MM.1S (cell line): ENCODE measurements at places on chromosomes 4 and X.

- DNase-seq, result no peak
Observed at GRCh38 chr4:13413729-13414437, 70.3 kb downstream of the RAB28 start.

- DNase-seq, result no peak
Observed at GRCh38 chrX:8289523-8289922, 118.5 kb upstream of the VCX2 start.

- DNase-seq, result no peak
Observed at GRCh38 chr4:99052902-99053301, 35.7 kb downstream of the ADH5 start.

DNA sequence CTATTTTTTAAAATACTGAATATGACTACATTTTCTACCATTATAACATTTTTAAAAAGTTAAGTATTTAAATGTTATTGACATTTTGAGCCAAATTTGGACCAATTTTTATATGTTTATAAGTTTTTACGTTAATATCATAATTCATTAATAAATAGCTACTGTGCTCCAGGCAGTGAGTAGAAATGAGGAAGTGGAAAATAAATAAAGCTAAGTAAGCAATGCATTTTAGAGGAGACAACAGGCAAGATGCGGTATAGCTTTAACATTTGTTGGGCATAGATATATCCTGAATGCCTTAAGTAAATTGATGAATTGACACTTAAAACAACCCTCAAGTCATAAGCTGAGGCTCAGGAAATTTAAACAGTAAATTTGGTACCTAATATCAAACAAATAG is 474.8 kb downstream of the PCDH10 start:
- no peak for DNase-seq

- no peak for DNase-seq
Observed at GRCh38 chrX:153778684-153779101, 2.1 kb upstream of the SRPK3 start.

- DNase-seq, result no peak
Observed at GRCh38 chrX:15856636-15857035, 2.0 kb upstream of the AP1S2 start.

- no peak for DNase-seq
Observed at GRCh38 chr4:153523941-153524386, 57.8 kb downstream of the TMEM131L start.

GRCh38 chr4:114780205-114780604 is 181.6 kb downstream of the UGT8 start:
- peak; percentile 9 for DNase-seq

DNA sequence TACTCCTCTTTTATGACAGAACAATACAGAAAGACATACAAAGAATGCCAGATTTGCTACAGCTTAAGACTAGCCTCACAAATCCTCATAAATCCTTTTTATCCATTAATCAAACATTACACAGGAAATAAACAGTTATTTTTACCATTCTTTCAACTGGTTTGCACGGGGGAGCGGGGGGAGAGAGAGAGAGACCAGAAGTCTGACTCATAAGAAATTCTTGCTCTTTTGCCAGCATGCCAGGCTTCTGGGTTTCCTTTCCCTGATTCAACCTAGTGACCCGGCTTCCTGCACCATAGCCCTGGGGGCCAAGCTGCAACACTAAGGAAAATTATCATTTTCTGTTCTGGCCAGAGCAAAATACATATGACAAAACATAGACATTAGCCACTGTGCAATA is 6.8 kb upstream of the RRAGB start:
- DNase-seq, result no peak

GRCh38 chr4:153543351-153543750 is 77.2 kb downstream of the TMEM131L start:
- no peak for DNase-seq

DNA sequence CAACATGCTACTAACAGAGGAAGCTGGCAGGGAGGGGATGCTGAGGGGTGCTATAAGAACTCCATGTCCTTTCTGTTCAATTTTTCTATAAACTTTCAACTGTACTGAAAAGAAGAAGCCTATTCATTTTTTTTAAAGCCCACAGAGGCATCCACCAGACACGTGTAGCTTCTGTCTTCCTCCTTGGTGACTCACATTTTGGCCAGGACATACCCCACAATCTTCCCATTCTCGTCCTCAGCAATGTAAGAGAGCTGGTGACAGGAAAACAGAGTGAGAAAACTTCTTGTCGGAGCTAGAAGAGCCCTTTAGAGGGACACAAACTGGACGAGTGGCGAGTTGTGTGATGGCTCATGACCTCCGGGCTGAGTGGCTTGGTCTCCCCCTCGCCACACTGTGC is 1.1 kb downstream of the NAA10 start:
- DNase-seq, result no peak

GRCh38 chr4:108891896-108892590 is 129.2 kb upstream of the ETNPPL start:
- no peak for DNase-seq

- DNase-seq, result no peak
Observed at GRCh38 chr4:16142598-16143310, 58.9 kb upstream of the PROM1 start.

GRCh38 chr4:66000510-66001117 is 330.3 kb upstream of the EPHA5 start:
- DNase-seq, result no peak

DNA sequence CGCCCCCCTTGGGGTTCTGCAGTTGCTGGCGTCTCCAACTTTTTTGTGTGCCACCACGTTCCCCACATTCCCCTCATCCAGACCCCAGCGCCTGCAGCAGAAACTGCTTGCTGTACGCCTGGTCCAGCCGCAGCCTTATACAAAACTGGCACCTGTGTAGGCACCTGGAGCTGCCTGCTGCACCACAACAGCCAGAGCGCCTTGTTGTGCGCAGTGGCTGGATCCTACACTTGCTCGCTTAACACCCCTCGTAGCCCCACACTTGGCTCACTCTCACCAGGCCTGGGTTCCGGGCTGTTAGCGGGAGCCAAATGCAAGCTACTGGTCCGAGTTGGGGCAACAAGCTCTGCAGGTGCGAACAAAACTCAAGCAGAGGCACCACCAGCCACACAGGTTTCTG is 136.8 kb downstream of the TECRL start:
- no peak for DNase-seq

GRCh38 chrX:116417214-116417613 is 19.2 kb upstream of the SLC6A14 start:
- no peak for DNase-seq

- no peak for DNase-seq
Observed at GRCh38 chr4:71239365-71239764, 99.5 kb upstream of the SLC4A4 start.

DNA sequence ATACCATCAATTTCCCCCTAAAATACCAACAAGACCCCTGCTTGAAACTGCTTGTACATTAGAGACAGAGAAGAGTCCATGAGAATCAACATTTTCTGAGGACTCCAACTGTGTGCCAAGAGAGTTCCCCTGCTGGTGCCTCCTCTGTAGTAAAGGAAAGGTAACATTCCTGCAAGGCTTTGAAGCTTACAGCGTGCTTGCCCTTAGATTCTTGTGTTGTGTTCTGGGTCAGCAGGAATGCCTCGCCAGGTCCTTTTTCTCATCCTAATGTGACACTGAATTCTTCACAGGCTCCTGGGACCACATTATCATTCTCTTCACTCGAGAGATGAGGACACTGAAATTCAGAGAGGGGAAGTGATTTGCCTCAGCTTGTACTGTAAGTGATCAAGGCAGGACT is 9.7 kb upstream of the EOLA2 start:
- DNase-seq, result no peak

DNA sequence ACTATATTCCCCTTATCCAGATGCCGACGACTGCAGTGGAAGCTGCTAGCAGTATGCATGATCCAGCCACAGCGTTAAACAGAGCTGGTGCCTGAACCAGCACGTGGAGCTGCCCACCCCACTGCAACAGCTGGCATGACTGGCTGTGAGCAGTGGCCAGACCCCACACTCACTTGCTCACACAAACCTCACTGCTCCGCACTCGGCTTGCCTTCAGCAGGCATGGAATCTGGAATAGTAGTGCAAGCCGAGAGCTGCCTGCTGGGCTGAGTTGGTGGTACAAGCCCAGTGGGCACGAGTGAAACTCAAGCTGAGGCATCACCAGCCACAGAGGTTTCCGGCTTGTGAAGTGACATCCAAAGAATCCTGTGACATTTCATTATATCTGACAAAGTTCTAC is 1197.6 kb downstream of the FAM133A start:
- no peak for DNase-seq

DNA sequence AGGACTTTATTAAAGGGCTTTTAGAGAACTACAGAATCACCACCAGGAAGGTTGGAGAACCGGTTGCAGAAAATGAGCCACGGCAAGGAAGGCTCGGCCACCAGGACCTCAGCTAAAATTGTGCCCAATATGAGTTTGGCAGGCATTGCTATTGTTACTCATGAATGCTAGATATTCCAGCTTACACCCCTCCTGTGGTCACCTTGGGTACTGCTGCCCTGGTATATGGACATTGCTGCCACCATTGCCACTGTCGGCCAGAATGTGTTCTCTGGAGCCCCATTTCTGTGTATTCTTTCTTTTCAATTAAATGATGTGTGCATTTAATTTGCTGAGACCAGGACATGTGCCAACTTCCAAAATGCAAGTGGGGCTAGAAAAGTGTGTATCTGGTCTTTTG is 626.7 kb upstream of the BOD1L1 start:
- peak; percentile 17 for DNase-seq

- DNase-seq, result no peak
Observed at GRCh38 chr4:88809576-88810219, 112.1 kb upstream of the NAP1L5 start.

GRCh38 chrX:55697381-55697780 is 20.2 kb upstream of the RRAGB start:
- no peak for DNase-seq

GRCh38 chr4:7192252-7193029 is at the start of gene SORCS2:
SORCS2 (plus strand) TSS chr4:7192538.
- DNase-seq, result no peak

- DNase-seq, result peak; percentile 37
Observed at GRCh38 chr4:101306225-101306624, 41.1 kb downstream of the PPP3CA start.

- DNase-seq, result no peak
Observed at GRCh38 chr4:169337510-169337909, 66.8 kb upstream of the SH3RF1 start.

- no peak for DNase-seq
Observed at GRCh38 chrX:100880368-100880767, 6.2 kb upstream of the NOX1 start.

- DNase-seq, result no peak
Observed at GRCh38 chr4:126630230-126630629, 1002.5 kb upstream of the INTU start.

- DNase-seq, result no peak
Observed at GRCh38 chrX:150575419-150575814, 7.0 kb downstream of the MTM1 start.

- no peak for DNase-seq
Observed at GRCh38 chr4:122759639-122760310, 27.3 kb downstream of the BBS12 start.

DNA sequence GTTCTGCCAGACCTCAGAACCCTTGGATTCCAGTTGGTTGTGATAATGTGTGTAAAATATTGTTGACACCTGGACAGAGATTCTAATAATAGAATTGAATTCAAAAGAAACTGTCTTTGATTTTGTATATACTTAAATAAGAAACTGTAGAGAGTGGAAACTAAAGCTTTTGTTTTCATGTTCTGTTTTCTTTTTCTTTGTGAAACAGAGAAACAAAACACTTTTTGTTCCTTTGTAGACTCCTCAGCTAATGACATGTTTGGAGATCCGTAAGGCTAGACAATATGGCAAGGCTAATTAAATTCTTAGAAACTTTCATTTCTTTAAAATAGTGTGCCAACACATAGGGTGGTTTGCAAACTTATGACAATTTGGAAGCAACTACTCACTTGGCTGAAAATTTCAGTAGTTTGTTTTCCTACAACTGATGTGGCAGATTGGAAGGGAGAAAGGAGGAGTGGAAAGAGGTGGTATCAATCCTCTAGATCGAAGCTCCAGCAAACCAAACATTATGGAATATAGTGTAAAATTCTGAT is 90.9 kb upstream of the FAT1 start:
- DNase-seq, result peak; percentile 62

DNA sequence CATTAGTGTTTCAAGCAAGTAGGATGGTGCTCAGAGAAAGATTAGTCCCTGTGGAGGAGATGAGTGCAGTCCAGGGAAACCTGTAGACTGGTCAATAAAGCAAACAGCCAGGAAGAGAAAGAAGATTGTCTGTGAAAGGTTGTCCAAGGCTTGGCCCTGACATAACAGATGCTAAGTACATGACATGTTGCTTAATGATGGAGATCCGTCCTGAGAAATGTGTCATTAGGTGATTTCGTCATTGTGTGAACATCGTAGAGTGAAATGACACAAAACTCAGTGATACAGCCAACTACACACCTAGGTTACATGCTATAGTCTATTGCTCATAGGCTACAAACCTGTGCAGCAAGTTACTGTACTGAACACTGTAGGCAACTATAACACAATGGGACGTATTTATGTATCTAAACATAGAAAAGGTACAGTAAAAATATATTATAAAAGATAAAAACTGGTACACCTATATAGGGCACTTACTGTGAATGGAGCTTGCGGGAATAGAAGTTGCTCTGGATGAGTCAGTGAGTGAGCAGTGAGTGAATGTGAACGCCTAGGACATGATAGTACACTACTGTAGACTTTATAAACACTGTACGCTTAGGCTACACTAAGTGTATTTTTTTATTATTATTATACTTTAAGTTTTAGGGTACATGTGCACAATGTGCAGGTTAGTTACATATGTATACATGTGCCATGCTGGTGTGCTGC is 9.0 kb upstream of the PRSS48 start:
- DNase-seq, result no peak

- DNase-seq, result no peak
Observed at GRCh38 chr4:87913896-87914295, 61.6 kb upstream of the SPP1 start.

- DNase-seq, result no peak
Observed at GRCh38 chrX:102624105-102624504, 24.8 kb downstream of the ARMCX5 start.

GRCh38 chrX:139692506-139692849 is 15.5 kb downstream of the MCF2 start:
- DNase-seq, result no peak

- no peak for DNase-seq
Observed at GRCh38 chr4:56513517-56513916, 7.9 kb downstream of the ARL9 start.

DNA sequence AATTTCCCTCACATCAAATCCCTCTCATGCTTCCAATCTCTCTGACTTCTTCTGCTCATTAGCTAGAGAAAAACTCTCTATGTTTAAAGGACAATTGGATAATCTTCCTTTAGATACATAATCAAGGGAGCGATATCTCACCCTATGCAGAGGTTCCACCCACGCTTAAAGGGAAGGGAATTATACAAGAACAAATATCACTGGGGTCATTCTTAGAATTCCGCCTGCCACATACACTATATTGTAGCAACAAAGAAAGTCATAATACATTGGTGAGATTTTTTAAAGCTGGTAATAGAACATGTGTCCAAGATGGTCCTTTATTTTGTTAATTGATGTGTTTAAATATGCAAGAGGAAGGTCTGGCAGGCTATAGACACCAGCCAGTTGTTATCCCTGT is 31.5 kb downstream of the NKX6-1 start:
- no peak for DNase-seq
